ENCODE measurements at places on chromosomes 13 and 19.

GRCh38 chr19:2798733-2799132, 13.4 kb downstream of the THOP1 start:
- DNase-seq, result peak; percentile 56

DNA sequence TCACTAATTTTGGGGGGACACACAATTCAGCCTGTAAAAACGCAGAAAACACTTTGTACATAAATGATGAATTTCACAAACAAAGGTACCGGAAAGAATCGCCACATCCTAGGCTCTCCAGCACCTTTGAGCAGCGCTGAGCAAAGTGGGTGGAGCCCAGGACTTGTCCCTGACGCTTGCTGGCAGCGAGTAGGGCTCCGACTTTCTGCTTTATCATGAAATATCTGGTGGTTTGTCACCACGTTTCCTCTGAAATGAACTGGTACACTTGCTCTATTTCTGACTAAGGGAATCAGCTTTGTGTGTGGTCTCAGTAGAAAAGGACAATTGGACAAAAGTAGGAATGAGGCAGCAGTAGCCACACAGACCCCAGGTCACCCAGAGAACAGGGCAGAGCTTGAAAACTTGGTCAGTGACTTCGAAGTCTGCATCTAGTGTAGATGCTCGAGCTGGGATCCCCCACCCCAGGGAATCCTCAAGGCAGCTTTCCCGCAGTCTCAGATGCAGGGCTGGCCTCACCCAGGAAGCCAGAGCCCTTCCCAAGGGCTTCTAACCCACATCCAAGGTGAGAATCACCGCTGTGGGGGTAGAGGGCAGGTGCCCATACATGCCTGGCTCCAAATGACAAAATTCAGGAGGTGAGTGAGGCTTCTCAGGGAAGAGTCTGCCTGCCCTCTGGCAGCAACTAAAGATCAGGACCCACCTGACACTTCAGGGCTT, 85.3 kb upstream of the SOX1 start:
- no peak for DNase-seq

DNA sequence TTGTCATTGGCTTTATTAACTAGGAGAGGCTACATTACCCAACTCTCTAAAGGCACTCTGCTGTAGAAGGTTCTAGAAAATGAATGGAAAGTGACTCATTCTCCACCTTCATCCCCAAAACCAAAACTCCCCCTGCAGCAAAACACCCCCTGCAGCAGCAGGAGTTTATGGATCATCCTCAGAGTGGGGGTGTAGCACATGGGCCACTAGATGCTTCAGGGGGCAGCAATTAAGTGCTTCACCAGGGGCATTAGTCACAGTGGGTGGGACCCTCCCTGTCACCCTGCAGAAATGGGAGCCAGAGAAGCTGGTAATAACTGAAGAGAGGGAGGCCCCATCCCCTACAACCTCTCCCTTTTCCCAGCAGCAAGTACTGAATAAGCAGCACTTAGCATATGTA, 64.5 kb upstream of the MED4 start:
- no peak for DNase-seq

DNA sequence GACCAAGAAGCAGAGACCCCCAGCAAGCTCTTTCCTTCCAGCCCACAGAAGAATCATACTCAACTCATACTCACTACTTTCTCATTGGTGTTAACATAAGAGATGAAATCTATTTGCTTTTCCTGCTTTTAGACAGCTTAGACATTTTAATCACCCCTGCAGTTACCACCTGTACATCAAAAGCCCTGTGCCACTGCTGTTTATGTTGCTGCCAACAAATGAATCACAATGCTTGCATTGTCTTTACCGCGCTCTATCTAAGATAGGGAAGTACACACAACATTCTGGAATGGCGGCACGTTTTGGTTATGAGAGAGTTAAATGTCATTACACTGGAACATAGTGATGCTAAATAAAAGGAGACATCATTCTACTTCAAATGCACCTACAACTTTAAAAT, 95.1 kb downstream of the ABCC4 start:
- no peak for DNase-seq

DNA sequence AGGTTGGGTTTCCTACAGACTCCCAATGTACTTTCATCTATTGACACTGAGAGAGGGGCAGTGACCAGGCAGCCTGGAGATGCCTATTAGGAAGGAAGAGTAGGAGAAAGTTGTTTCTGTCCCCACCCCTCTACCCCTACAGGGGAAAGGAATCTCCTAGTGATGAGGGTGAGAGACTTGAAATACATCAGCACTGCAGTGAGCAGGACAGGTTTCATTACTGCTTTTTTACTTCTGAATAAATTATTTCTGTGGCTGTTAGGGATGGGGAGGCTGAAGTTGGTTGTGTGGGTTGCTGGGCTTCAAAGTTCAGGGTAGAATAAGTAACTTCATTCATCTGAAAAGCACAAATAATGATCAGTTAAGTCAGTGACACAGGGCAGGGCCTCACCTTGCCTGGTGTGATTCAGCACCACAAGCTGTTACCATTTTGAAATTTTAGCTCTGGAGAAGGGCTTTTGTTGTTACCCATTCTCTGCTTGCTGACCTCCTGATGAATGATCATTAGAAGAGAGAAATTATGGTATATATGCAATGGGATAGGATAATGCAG, 19.3 kb downstream of the CEACAM1 start:
- no peak for DNase-seq

DNA sequence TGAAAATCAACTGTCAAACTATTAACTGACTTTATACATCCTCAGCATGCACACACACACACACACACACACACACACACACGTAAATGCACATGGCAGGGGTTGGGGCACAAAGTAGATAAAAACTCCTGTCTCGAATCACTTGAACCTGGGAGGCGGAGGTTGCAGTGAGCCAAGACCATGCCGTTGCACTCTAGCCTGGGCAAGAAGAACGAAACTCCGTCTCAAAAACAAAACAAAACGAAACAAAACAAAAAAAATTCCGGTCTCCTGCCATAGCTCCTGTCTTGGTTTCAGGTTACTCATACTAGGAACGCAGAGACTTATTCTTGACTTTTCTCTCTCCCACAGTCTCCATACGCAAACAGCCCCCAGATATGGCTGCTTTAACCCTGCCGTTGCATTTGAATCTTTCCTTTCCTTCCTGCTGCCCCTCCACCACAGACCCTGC, 148.9 kb downstream of the SHISA2 start:
- no peak for DNase-seq

DNA sequence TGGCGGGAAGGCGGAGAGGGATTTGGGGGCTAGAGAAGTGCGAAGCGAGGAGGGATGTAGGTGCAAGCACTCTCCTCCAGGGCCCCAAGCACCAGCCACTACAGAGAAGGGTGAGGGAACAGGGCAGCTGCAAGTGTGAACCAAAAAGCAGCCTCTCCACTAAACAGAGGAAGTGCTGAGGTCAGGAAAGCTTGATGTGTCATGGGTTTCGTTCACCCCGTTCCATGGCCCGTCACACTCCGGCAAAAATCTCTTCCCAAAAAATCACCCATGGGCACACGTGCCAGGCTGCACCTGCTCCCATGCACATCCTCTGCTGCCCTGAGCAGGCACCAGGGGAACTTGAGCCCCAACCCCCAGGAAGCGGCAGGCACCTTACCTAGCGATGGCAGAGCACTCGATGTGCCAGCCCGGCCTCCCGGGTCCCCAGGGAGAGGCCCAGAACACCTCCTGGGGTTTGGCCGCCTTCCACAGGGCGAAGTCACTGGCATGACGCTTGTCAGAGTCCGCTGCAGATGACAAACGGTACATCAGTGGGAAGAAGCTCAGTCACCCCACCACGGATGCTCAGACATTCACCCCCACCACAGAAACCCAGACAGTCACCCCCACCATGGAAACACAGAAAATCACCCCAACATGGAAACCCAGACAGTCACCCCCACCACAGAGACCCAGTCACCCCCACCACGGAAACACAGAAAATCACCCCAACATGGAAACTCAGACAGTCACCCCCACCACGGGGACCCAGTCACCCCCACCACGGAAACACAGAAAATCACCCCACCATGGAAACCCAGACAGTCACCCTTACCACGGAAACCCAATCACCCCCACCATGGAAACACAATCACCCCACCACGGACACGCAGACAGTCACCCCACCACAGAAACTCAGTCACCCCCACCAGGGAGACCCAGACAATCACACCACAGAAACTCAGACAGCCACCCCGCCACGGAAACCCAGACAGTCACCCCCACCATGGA, 29.0 kb downstream of the CARS2 start:
- peak; percentile 14 for DNase-seq

DNA sequence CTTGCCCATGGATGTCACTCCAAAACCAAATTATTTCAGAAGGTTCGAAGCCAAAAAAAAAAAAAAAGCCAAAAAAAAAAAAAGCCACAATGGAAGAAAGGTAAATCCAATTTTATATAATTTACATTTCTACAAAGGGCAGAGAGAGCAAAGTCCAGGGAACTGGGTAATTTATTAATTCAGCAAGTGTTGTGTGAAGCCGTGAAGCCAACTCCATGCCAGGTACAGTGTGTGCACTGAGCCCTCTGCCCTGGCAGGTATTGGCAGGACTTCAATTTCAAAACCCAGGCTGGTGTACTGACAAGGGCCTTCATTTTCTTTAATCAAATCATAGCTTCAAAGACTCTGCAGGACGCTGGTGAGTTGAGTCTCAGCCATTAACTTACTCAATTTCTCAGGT, 5.5 kb upstream of the RFPL4A start:
- DNase-seq, result no peak

GRCh38 chr19:51364200-51365106, 1.7 kb downstream of the ETFB start:
- no peak for DNase-seq

GRCh38 chr19:51142119-51142518, at the start of gene SIGLEC7:
Gene SIGLEC7 (plus strand): TSS chr19:51142301. CDS start chr19:51142370, 69 bp downstream.
- DNase-seq, result no peak

DNA sequence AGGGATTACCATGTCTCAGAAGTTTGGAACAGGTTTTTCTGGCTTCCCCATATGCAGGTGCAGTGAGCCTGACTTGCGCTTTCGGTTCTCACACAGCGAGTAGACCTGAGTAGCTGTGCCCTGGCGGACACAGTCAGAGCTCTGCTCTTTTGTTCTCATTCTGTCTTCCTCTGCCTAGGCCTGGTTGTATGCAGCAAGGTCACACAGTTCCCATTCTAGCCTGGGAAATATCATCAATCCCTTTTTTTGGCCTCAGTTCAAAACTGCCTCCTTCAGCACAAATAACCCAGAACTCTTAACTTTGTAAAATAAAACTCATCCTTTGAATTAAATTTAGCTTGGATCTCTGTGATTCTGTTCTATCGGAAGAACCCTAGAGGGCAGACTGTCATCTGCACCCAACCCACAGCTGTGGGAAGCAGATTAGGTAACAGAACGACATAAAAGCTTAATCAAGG, 10.2 kb downstream of the OXGR1 start:
- DNase-seq, result no peak

All from G401 (cell line).